CD8-positive, alpha-beta memory T cell (primary cell): ENCODE measurements at places on chromosomes 7 and 10. TPM values are rescaled to one million over a fixed set of nuclear protein-coding genes. Genes with fewer than 3 reads are reported as not detected.

EMX2 gene
- not detected for total RNA-seq

PHKG1 gene
- 1.2 TPM for total RNA-seq

LIPN gene
- not detected for total RNA-seq

SAMD9 gene
- total RNA-seq = 9.4 TPM

DNA sequence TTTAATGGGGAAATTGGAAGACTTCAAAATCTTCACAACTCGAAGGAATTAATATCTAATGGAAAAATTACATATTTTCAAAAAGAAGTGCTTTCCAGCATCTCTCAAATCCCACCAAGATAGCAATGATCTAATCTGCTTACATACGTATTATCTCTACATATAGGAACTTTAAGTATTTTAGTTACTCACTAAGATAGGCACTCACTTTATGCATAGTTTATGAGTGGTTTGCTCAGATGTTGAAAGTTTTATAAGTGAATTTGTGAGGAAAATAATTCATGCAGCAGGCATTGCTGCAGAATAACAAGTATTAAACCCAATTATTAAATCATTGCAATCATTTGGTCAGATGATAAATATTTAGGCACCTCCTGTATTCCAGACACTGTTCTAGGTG, 2.3 kb upstream of the CYTH3 start:
- DNase-seq = no peak

SRRM3 gene
- not detected for total RNA-seq

DEPP1 gene
- total RNA-seq = 0.11 TPM

DNA sequence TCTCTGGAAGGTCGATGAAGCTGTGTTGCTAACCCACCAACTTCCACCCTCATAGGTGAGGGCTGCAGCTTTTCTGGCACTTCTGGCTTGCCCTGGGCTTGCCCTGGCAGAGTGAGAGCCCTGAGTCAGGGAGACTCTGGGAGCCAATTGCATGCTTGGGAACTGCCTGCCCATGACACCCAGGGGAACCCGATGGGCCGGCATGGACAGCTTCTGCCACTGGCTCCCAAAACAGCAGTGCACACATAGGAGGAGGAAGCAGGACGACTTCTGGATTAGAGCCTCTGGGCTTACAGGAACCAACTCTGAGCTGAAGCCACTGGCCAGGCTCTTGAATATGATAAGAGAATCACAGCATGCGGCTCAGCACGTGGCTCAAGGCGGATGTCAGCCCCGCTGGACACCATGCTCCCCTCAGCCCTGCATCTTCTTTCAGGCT, 135.2 kb upstream of the UNC5B start:
- no peak for DNase-seq

DNA sequence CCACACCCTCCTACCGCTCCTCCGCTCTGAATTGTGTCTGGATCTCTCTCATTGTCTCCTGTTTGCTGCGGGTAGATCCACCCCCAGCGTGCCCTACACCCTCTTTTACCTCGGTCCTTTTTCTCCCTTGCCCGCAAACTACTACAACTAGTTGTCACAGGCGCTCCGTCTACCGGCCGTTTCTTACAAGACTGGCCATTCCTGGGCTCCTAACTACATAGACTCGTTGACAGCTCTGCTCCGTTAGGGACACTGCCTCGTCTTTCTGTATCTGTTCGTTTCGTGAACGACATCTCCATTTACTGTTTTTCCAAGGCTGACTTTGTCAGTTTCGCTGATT, 786 bp downstream of the TAF3 start:
- DNase-seq = no peak

BLVRA gene
- total RNA-seq = 26.8 TPM

MKX gene
- total RNA-seq = 0.20 TPM

CALN1 gene
- total RNA-seq = not detected

TRIM50 gene
- total RNA-seq = not detected

LZTS2 gene
- 11.5 TPM for total RNA-seq

C10orf53 gene
- not detected for total RNA-seq

- DNase-seq = no peak
Measured at GRCh38 chr7:100539436-100540006, 518 bp downstream of the AGFG2 start.

ATG9B gene
- total RNA-seq = 3.8 TPM

CALCR gene
- total RNA-seq = not detected

CYP3A4 gene
- total RNA-seq = not detected

DNA sequence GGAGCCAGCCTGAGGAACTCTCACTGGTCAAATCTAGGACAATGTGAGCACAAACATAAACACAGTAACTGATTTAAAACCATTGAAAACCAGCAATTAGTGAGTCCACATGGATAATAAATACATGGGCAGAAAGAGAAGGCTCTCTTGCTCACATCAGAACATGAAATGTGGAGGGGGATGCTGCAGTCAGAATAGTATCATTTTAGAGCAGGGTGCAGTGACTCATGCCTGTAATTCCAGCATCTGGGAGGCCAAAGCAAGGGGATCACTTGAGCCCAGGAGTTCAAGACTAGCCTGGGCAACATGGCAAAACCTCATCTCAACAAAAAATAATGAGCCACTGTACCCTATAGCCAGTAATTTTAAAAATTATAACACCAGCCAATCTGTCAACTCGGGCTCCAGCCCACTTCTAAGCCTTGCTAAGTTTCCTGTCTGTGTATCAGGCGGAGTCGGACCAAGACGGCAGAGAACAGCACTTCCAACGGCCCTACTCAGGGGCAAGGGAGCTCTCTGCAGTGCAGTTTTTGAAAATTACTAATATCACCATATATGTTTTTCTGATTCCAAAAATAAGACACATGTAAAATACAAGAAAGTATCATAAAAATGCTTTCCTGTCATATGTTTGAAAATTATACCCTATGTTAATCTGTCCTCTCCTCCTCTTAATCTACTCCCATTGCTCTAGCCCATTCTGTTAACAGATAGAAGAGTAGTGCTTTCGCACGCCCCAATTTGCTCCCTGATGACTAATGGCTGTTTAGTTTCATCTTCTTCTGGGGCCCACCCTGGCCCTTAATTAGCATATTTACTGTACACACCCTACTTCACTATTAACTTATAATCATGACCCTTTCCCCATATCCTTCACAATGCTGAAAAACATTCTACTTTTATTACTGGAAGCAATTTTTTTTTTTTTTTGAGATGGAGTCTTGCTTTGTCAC, 17.1 kb downstream of the URGCP start:
- no peak for DNase-seq

DNA sequence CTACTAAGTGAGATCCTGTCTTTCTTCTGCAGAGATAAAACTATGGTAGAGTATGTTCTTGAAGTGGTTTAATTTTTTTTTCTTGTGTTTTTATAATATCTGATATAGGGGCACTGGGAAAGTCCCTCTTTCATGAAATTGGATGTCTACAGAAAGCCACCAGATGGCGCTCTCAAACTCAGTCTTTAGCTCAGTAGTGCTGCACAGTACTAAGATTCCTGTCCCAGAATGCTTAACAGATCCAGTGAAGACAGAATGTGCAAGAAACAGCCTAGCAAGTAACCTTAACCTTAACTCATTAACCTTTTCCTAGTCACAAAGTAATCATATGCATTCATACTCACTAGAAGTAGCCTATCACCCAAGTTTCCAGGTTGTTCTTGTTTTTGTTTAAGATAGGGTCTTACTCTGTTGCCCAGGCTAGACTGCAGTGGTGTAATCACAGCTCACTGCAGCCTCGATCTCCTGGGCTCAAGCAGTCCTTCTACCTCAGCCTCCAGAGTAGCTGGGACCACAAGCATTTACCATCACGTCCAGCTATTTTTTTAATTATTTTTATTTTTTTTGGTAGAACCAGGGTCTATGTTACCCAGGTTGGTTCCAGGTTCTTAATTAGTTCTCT, 56.7 kb downstream of the IDE start:
- peak; percentile 54 for DNase-seq

DNA sequence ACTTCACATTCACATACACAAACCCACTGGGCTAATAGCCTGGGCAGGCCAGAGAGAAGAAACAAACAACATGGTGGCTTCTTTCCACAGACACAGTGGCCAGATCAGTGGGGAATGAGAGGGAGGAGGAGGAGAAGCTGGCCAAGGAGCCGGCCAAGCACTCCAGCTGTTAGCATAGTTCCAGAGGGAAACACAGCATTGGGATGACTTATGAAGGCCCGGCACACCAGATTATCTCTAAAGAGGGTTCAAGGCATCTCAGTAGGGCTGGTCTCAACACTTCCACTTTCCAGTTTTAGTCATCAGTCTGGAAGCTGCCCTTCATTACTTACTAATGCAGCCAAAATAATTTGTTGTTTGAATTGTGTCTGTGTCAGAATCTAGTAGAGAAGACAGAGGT, 42.1 kb upstream of the GPR26 start:
- DNase-seq = no peak

- DNase-seq = no peak
Measured at GRCh38 chr10:107561136-107561650, 396.7 kb upstream of the SORCS1 start.

DNA sequence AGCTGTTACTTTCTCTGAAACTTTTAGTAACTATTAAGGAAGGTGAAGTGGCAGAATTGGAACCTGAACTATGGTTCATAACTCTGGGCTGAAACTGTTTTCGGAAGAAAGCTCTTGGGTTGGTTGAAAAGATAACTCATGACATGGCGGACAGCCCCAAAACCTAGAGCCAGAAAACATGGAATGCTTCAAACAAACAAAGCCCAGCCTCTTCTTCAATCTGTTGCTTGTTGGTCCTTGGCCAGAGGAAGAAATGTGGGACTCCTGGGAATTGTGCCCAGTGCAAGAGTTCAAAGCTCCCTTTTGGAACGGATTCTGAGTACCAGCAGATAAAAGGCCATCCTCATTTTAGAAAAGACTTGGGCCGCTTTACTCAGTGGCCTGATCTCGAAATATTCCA, 52.9 kb upstream of the CACNB2 start:
- no peak for DNase-seq

LMOD2 gene
- total RNA-seq = not detected
